Effector memory CD4-positive, alpha-beta T cell (primary cell): ENCODE measurements at places on chromosomes 4 and X.
A peak's percentile ranks its signal among the peaks of the same experiment; 100 is the strongest.

DNA sequence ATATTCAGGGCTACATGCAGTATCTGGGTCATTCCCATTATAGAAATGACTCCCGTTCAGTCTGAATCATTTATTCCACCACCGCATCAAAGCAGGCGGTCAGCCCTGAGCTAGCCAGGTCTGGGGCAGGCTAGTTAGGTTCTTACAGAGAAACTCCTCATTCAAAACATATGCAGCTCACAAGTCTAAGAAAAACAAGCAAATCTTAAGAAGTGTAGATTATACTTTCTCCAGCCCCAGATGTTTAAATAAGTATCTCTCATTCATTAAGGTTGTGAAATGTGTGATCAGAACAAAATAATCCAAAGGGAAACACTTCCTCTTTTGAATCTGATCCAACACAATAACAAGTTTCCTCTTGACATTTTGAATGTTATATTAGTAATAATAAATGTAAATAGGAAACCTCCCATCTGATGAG lies 441.9 kb downstream of the INPP4B start:
- H3K27ac ChIP-seq: peak overlapping the region; percentile 76
- H3K4me1 ChIP-seq: peaks cover 17% of the 10 kb centered on the region
- no peaks in the 10 kb centered on the region for H3K27me3 ChIP-seq
- H3K36me3 ChIP-seq: no peaks in the 10 kb centered on the region
- no peak for DNase-seq

GRCh38 chrX:104921584-104922205 lies 298.8 kb downstream of the TEX13A start:
- no peak overlapping the region for H3K4me3 ChIP-seq
- no peaks in the 10 kb centered on the region for H3K27me3 ChIP-seq
- H3K27ac ChIP-seq: no peak overlapping the region
- H3K36me3 ChIP-seq: no peaks in the 10 kb centered on the region
- no peaks in the 10 kb centered on the region for H3K4me1 ChIP-seq

GRCh38 chr4:158280856-158281255 lies 70.6 kb downstream of the TMEM144 start:
- no peaks in the 10 kb centered on the region for H3K27me3 ChIP-seq
- H3K27ac ChIP-seq: no peak overlapping the region
- no peaks in the 10 kb centered on the region for H3K4me1 ChIP-seq
- H3K4me3 ChIP-seq: no peak overlapping the region
- H3K36me3 ChIP-seq: no peaks in the 10 kb centered on the region

- no peak within 1 kb of the TSS for H3K4me3 ChIP-seq
- no peaks in the 10 kb centered on the region for H3K4me1 ChIP-seq
- no peaks in the 10 kb centered on the region for H3K27me3 ChIP-seq
- DNase-seq: no peak
- H3K27ac ChIP-seq: no peak within 1 kb of the TSS
Observed at GRCh38 chrX:30241724-30242415, at the start of gene MAGEB4. Gene MAGEB4, plus strand, starts transcription at chrX:30242000. Its CDS starts 136 bp downstream, at chrX:30242136.

DNA sequence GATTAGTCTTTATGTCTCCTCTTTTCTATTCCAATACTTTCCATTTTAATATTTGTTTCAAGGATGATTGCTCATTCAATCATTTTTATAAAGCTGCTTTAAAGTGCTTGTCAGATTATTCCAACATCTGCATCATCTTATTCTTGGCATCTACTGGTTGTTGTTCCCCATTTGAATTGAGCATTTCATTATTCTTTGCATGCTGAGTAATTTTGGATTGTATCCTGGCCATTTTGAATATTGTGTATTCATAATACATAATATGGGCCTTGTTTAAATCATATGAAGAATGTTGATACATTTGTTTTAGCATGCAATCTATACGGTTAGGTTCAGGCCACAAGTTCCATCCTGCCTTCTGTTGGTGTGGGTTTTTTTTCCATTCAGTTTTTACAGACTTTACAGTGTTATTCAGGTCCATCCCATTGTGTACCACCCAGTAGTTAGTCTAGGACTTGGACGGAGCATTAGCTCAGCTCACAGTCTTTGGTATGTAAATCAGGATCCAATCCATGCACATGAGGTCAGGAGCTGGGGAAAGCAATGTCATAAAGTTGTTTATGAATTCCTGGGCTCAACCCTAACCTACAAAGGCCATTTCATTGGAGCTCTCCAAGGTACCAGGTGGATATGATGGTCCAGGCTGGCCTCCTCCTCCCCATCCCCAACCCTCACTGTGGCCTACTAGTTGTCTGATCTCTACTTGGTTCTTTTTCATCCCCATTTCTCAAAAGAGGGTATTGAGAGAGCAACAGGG lies 20.3 kb downstream of the RGN start:
- H3K36me3 ChIP-seq: no peaks in the 10 kb centered on the region
- no peak overlapping the region for H3K27ac ChIP-seq
- H3K4me3 ChIP-seq: no peak overlapping the region
- no peaks in the 10 kb centered on the region for H3K4me1 ChIP-seq
